SK-N-DZ (cell line): ENCODE measurements at places on chromosomes 12 and 14.

- no peak for DNase-seq
Observed at GRCh38 chr14:91258011-91258618, 13.6 kb upstream of the GPR68 start.

DNA sequence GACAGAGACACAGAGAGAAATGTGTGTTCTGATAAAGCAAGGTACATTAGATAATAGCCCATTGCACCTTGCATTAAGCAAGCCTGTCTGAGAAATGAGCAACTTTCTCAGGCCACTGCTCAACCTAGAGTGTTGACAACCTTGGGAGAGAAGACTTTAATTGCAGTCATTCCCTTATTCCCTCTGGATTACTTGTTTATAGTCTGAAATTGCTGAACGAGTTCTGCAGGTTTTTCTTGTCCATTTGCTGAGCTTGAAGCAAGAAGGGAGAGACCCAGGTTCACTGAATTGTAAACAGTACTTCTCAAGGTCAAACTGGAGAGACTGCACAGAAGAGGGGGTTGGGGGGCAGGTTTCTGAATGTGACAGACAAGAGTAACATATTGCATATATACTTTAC is 159.4 kb upstream of the PLEKHG7 start:
- no peak for DNase-seq

- no peak for DNase-seq
Observed at GRCh38 chr12:81440001-81440400, 319.1 kb downstream of the PPFIA2 start.

DNA sequence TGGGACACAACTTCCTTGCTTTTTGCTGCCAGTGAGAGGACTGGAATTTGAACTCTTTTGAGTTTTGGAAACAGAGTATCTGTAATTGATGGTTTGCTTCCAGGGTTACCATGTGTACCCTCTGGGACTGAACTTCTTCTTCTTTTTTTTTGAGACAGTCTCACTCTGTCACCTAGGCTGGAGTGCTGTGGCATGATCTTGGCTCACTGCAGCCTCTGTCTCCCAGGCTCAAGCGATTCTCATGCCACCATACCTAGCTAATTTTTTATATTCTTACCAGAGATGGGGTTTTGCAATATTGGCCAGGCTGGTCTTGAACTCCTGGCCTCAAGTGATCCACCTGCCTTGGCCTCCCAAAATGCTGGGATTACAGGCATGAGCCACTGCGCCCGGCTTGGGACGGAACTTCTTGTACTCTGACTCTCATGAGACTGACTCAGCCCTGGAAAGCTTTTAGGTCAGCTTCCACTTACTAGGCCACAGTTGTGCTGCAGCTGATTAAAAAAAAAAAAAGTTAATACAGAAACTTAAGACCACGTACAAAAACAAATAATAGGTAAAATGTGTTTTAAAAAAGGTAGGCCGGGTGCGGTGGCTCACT is 15.8 kb downstream of the SEL1L start:
- DNase-seq: no peak

DNA sequence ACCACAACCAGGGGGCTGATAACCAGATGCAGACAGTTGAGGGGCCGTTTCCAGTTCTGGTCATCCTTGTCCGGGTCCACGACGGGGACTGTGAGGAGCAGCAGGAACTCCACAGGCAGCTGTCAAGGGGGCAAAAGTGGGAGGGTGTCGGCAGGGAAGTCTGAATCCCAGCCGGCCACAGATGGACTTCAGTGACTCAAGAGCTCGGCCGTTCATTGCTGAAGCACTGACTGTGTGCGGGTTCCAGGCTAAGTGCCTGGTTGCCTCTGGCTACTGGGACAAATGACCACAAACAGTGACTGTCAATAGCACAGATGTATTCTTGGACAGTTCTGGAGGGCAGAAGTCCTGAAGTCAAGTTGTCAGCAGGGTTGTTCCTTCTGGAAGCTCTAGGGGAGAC is 19.6 kb downstream of the SLC8B1 start:
- DNase-seq: no peak

GRCh38 chr12:128025589-128026245 is 241.3 kb upstream of the TMEM132C start:
- DNase-seq: no peak

DNA sequence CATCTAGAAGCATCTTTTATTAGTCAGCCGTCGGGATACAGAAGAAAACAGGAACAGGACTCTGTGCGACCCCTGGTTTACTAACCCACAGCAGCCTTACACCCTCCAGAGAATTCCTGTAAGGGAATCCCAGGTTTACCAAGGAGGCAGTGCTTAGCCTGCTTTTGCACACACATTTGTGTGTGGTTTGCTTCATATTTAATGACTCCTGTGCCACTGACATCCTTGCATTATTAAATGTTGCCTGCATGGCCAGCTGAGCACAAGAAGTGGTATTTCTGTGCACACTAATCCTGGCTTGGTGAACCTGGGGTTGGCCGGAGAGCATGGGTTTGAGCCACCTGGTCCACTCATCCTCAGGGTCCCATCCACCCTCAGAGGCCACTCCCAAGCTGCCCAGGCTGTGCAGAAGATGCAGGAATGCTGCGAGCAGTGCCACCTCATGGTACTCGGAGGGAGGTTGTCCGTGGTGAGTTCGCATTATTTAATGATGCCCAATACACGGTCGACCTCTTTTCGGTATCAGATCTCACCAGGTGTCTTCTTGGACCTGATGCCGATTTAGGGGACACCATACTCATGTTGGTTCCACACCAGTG is 152.4 kb upstream of the RTL1 start:
- DNase-seq: no peak

DNA sequence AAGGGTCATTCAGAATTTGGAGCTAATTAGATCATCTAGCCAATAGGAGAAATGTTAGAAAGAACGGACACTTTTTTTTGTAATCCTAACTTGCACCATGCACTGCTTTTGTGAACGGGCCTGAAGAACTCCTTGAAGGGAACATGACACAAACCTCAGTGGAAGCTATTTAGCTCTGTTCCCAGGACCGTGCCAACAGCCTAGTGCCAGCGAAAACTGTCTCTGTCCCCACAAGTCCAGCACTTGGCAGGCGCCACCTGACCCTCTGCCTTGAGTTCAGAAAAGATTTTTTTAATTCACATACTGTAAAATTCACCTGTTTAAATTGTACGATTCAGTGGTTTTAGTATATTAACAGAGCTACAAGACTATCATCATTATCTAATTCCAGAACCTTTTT is 31.3 kb upstream of the KCNA5 start:
- no peak for DNase-seq

GRCh38 chr12:59067083-59067482 is 146.8 kb upstream of the LRIG3 start:
- DNase-seq: peak; percentile 85

- no peak for DNase-seq
Observed at GRCh38 chr12:11862798-11863197, 207.9 kb upstream of the BCL2L14 start.

- DNase-seq: no peak
Observed at GRCh38 chr14:75626863-75627262, 33.8 kb downstream of the ERG28 start.

DNA sequence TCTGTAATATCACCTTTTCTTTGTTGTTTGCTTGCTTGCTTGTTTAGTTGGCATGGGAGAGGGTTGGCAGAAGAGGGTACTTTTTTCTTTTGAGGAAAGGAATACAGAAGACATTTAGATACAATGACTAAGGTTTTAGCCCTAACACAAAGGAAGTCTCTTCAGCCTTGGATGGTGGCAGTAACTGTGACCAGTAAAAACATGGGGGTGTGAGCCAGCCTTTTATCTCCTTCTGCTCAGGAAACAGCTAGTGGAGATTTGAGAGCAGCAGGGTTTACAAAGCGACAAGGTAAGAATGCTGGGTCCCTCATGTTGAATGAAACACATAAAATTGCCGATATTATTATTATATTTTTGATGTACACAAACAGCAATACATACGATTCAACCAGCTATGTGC is 40.4 kb downstream of the SLC8A3 start:
- DNase-seq: no peak

- DNase-seq: no peak
Observed at GRCh38 chr14:67416810-67417209, 4.8 kb upstream of the PLEK2 start.

DNA sequence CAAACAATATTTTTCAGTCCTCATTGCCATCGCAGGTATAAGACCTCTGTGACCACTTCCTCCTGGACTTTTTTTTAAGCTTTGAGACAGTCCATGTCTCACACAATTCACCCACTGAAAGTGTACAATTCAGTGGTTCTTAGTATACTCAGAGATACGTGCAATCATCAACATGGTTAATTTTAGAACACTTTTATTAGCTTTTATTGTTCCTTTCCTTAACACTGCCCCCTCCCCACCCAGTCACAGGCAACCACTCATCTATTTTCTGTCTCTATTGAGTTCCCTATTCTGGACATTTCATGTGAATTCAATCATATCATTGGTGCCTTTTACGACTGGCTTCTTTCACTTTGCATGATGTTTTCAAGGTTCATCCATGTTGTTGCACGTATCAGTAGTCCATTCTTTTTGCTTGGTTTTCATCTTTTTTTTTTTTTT is 16.2 kb downstream of the NCKAP5L start:
- no peak for DNase-seq

- no peak for DNase-seq
Observed at GRCh38 chr14:77208291-77208978, 26.8 kb downstream of the TMEM63C start.

DNA sequence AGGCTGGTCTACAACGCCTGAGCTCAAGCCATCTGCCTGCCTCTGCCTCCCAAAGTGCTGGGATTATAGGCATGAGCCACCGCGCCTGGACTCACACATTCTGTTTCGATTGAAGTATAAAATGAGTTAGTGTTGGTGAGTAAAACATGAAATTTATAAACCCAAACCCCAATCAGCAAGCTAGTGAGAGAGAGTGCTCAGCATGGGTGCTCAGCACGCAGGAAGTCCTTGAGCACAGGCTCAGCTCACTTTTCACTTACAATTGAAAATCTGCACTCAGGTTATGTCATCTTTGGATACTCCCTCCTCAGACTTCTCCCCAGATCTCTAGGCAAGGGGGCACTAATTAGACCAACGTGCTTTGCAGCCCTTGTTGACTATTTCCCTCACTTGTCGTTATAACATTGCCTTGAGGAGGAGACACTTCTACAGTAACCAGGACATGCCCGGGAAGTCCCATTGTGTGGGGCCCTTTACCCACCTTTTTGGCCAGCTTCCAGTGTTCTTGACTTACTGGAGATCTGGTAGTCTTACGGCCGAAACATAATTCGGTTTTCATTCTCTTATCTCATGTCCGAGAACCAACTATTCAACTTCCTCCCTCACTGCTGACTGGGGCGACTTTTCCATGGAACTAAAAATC is 68.5 kb upstream of the AMN1 start:
- no peak for DNase-seq

DNA sequence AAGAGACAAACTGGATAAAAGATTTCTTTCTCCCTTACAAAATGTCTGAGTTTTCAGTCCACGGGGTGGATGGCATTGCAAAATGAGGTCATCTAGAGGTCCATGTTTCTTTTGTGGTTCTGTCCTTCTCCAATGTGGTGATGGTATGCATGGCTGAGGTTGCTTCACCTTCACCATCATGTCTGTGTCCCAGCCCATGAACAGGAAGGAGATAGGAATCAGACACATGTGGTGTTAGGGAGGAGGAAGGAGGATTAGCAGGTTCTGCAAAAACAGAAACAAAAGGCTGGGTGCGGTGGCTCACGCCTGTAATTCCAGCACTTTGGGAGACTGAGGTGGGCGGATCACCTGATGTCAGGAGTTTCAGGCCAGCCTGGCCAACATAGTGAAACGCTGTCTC is 11.0 kb upstream of the AEBP2 start:
- no peak for DNase-seq

DNA sequence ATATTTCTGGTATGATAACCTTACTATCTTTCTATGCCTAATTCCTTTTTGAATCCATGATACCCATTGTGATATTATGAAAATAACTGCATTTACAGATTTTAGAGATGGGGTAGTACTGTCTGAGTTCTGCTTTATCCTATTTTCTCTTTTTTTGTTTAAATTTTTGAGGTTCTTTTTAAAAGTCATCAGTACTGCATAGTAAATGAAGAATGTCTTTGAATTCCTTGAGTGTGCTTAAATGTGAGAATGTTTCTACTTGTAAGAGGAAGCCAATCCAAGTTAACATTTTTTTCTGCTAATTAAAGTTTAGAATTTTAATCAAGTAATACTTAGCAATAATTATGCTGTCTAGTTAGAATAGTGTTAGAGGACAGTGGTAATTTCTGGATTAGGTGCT is 474.6 kb downstream of the PCNX1 start:
- DNase-seq: no peak

DNA sequence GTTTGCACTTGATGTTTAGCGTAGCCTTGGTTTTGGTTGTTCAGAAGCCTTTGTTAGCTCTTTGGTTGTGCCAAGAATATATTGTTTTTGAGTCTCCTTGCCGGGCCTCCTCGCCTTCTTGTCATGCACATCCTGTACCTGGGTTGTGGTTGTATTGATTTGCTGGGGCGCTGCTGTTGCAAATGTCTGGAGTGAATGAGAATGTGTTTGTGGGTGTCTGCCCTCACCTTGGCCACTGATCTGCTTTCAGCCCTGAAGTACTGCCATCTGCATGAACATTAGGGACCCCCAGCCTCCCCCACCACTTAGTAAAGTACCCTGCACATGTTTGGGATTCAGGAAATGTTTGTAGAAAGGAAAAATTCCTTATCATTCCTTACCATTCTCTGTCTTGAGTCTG is 16.5 kb downstream of the PRKCH start:
- no peak for DNase-seq
